HFFc6 (cell line): ENCODE measurements at places on chromosomes 1 and 21.

- no peak overlapping the region for H3K4me3 ChIP-seq
- peaks cover 16% of the 10 kb centered on the region for H3K36me3 ChIP-seq
- no peak for DNase-seq
- H3K27ac ChIP-seq = no peak overlapping the region
- H3K4me1 ChIP-seq = peaks cover 7% of the 10 kb centered on the region; the same call in 1 of the 2 replicates
Observed at GRCh38 chr21:39282911-39283310, 30.5 kb downstream of the BRWD1 start.

DNA sequence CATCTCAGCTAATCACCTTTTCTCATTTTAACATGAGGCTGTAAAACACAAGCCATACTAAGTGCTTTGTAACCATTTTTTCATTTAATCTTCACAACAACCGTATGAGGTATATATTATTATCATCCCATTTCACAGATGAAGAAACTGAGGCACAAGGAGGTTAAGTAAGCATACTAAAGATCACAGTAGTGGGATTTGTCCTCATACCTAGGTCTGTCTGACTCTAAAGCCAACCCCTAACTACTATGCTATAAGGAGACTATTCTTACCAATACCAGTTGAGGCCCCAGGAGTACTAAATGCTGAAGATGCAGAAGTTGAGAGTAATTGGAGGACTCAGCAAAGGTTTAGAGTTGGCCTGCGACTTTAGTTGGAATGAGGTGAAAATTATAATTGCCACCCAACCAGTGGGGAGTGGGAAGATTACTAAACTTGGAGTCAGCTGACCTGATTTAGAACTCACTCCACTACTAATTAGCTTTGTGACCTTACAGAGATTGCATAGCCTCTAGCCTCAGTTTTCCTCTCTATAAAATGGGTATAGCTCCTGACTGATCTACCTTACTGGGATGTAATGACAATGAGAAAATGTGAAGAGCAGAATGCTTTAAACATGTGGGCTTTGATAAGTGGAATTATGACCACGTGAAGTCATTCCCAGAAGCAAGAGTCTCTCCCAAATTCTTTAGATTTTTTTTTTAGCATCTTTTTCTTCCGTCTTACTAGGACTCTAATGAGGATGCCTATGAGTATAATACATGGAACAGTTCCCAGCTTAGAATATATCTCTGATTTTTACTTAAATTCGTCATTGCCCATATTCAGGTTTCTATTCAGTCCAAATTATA lies 85.8 kb upstream of the IPO9 start:
- DNase-seq = no peak
- peaks cover 95% of the 10 kb centered on the region for H3K4me1 ChIP-seq
- H3K4me3 ChIP-seq = no peak overlapping the region
- H3K27me3 ChIP-seq = peaks cover 5% of the 10 kb centered on the region
- H3K27ac ChIP-seq = peak overlapping the region; percentile 44; the same call in 1 of the 2 replicates

GRCh38 chr21:25307489-25307888 lies 299.8 kb downstream of the MRPL39 start:
- peaks cover 63% of the 10 kb centered on the region for H3K4me1 ChIP-seq
- DNase-seq = peak; percentile 68
- H3K4me3 ChIP-seq = peak overlapping the region; percentile 34; the same call in 1 of the 2 replicates
- H3K27me3 ChIP-seq = peaks cover 3% of the 10 kb centered on the region; the same call in 1 of the 2 replicates
- H3K27ac ChIP-seq = peak overlapping the region; percentile 46; the same call in 1 of the 2 replicates

- H3K4me1 ChIP-seq = no peaks in the 10 kb centered on the region
- H3K4me3 ChIP-seq = no peak overlapping the region
- peaks cover 4% of the 10 kb centered on the region; the same call in 1 of the 2 replicates for H3K27me3 ChIP-seq
- no peaks in the 10 kb centered on the region for H3K36me3 ChIP-seq
Observed at GRCh38 chr1:244709476-244710368, 56.8 kb downstream of the DESI2 start.

- H3K27ac ChIP-seq = no peak overlapping the region
- H3K4me3 ChIP-seq = no peak overlapping the region
Observed at GRCh38 chr1:90919900-90920299, 101.9 kb downstream of the ZNF644 start.

GRCh38 chr1:219534991-219535390 lies 77.9 kb downstream of the ZC3H11B start:
- no peaks in the 10 kb centered on the region for H3K36me3 ChIP-seq
- H3K27ac ChIP-seq = no peak overlapping the region
- H3K4me1 ChIP-seq = no peaks in the 10 kb centered on the region
- no peak overlapping the region for H3K4me3 ChIP-seq

GRCh38 chr1:243482141-243483022 lies 226.5 kb downstream of the SDCCAG8 start:
- no peaks in the 10 kb centered on the region; the same call in 1 of the 2 replicates for H3K36me3 ChIP-seq
- H3K27ac ChIP-seq = peak overlapping the region; percentile 72
- H3K4me3 ChIP-seq = peak overlapping the region; percentile 54; the same call in 1 of the 2 replicates
- H3K4me1 ChIP-seq = peaks cover 24% of the 10 kb centered on the region

- H3K36me3 ChIP-seq = no peaks in the 10 kb centered on the region
- no peak overlapping the region for H3K4me3 ChIP-seq
- no peak for DNase-seq
- H3K4me1 ChIP-seq = no peaks in the 10 kb centered on the region
- H3K27ac ChIP-seq = no peak overlapping the region
Observed at GRCh38 chr1:154847891-154848290, 22.2 kb downstream of the KCNN3 start.

DNA sequence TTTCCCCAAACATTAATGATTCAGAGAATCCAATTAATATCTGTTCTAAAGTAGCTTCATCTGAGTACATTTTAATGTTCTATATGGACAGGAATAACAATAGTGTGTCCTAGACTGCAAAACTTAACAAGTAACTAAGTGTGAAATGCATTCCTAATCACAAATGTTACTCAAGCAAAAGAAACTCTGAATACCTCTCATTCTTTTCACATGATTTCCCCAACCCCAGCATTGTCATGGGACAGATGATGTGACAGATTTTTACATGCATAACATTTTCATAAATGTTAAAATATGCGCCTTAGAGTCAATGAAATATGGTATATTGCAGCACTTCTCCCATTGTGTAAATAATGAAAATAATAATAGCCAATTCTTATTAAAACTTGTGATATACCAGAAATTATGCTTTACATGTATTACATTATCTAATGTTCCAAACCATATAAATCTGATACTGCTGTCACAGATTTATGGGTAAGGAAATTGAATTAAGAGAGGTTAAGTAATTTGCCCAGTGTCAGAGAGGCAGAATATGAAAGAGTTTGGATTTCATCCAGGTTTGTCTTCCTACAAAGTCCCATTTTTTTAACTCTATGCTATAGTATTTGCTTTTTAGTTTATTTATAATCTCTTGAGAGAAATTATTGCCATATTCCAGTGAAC lies 269.4 kb downstream of the LRRC7 start:
- H3K27me3 ChIP-seq = no peaks in the 10 kb centered on the region
- no peaks in the 10 kb centered on the region for H3K36me3 ChIP-seq

DNA sequence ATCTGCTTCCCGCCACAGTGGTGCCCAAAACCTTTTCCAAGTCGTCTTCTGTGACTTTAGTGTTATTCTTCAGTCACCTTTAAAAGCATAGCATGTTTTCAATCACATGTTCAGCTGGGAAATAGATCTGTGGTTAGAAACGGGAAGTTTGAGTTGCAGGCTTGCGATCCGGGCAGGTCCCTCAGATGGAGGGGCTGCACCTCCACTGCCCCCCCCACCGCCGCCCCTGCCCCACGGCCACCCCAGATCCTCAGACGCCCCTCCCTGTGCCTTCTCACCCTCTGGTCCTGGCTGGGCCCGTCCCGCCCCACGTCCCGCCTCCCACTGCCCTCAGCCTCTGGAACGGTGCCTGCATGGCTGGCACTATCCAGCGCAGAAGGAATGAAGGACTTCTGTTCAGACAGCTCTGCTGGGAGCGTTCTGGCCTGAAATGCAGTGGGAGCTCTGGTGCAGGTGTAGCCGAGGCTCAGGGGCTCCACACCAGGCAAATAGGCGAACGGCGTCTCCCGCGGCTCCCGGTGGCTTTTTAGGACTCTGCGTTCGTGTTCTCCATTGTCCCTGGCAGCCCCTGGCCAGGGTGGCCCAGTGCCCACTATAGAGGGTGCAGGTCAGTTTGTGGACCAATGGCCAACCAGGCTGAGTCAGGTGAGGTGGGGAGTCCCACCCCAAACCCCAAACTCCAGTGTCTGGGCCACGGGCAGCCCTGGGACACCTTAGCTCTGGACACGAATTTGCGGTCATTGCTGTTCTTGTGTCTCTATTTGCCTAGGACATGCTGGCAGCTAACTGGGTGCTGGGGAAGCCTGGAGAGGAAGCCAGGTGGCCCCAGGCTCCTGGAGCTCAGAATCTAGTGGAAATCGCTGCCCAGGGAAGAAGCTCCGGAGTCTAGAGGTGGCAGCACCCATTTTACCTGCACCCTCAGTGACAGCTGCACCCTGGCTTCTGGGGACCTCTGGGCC lies 67.1 kb downstream of the FAAP20 start:
- no peaks in the 10 kb centered on the region for H3K36me3 ChIP-seq
- no peak for DNase-seq
- H3K27ac ChIP-seq = no peak overlapping the region
- H3K4me1 ChIP-seq = peaks cover 13% of the 10 kb centered on the region
- H3K27me3 ChIP-seq = no peaks in the 10 kb centered on the region; the same call in 1 of the 2 replicates
- no peak overlapping the region for H3K4me3 ChIP-seq

GRCh38 chr21:37415939-37416338 lies 49.4 kb downstream of the DYRK1A start:
- no peak for DNase-seq
- H3K4me3 ChIP-seq = no peak overlapping the region
- no peaks in the 10 kb centered on the region for H3K27me3 ChIP-seq
- H3K36me3 ChIP-seq = peaks cover 4% of the 10 kb centered on the region; the same call in 1 of the 2 replicates
- no peak overlapping the region for H3K27ac ChIP-seq

DNA sequence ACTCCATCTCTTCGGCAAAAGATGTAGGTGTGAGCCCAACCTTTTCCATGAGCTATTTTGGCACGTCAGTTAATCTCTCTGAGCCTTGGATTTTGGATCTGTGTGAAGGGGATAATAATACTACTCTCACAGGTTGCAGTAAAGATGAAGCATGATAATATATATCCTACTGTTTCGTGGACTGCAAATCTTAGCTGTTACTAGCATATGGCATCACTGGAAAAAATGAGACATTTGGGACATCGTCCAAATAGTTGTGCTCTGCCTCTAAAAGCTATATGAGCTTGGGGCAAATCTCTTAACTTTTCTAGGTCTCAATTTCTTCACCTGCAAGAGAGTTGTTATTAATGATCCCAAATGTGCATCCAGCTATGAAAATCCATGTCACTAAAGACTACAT lies 147.4 kb upstream of the ZRANB2 start:
- DNase-seq = no peak
- no peaks in the 10 kb centered on the region for H3K4me1 ChIP-seq
- no peaks in the 10 kb centered on the region for H3K27me3 ChIP-seq
- no peak overlapping the region for H3K27ac ChIP-seq

DNA sequence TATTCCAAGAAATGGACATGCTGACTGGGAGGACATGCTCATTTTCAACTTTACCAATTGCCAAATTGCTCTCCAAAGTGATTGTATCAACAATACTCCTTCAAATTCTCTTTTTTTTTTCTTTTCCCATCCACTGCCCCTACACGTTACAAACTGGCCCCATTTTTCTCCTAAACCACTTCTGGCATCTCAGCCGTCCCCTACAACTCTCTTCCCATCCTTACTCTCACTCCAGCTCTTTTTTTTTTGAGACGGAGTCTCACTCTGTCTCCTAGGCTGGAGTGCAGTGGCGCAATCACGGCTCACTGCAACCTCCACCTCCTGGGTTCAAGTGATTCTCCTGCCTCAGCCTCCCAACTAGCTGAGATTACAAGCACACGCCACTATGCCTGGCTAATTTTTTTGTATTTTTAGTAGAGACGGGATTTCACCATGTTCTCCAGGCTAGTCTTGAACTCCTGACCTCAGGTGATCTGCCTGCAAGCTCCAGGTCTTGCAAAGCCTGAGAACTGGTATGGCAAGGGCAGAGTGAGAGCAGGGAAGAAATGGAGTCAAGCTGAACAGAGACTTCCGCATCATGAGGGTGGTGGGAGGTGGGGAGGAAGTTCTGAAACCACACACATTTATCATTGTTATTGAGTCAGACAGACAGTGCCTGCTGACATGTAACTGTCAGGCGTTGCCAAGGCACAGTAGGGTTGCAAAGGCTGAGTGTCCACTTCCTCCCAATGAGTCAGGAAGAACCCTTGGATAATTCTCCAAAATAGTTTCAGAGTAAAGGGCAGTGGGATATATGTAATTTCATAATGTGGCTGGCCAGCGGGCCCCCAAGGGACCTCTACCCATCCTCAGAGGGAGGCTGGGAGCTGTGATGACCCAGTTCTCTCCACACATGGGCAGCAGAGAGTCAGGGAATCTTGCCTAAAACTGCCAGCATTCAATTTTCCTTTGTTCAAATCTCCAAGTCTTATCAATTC lies 17.4 kb downstream of the CELA3A start:
- peak; percentile 77 for DNase-seq
- H3K4me3 ChIP-seq = peak overlapping the region; percentile 17
- H3K27ac ChIP-seq = peak overlapping the region; percentile 85
- H3K27me3 ChIP-seq = no peaks in the 10 kb centered on the region; the same call in 1 of the 2 replicates
- no peaks in the 10 kb centered on the region for H3K36me3 ChIP-seq

- DNase-seq = no peak
- H3K4me1 ChIP-seq = peaks cover 30% of the 10 kb centered on the region
- no peaks in the 10 kb centered on the region for H3K36me3 ChIP-seq
- H3K27ac ChIP-seq = peak overlapping the region; percentile 31; the same call in 1 of the 2 replicates
Observed at GRCh38 chr1:84245563-84245962, 55.9 kb upstream of the SAMD13 start.

DNA sequence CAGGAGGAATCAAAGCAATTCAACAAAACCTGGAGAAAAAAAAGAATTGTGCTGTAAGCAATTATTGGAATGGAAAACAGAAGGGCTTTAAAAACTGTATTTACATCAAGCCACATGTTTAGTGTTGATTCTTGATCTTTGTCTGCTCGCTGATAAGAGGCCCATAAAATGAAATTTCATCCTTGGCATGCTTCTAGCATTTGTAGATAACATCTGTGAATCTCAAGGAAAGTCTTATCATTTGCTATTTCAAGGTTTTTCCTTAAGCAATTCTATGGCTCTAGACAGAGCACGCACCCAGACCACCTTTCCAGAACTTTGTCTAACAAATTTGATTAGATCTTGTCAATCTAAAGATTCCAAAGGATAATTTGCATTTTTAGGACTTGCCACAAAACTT lies 181.0 kb upstream of the FGGY start:
- DNase-seq = no peak
- H3K4me3 ChIP-seq = no peak overlapping the region
- H3K27ac ChIP-seq = no peak overlapping the region

- DNase-seq = no peak
- peaks cover 11% of the 10 kb centered on the region; the same call in 1 of the 2 replicates for H3K4me1 ChIP-seq
- peaks cover 3% of the 10 kb centered on the region for H3K27me3 ChIP-seq
- H3K4me3 ChIP-seq = no peak overlapping the region
- no peak overlapping the region for H3K27ac ChIP-seq
- no peaks in the 10 kb centered on the region for H3K36me3 ChIP-seq
Observed at GRCh38 chr1:230328342-230329015, 97.7 kb downstream of the PGBD5 start.

GRCh38 chr1:221775206-221775605 lies 33.3 kb upstream of the DUSP10 start:
- no peak overlapping the region for H3K27ac ChIP-seq
- no peaks in the 10 kb centered on the region for H3K36me3 ChIP-seq
- H3K4me1 ChIP-seq = peaks cover 15% of the 10 kb centered on the region
- no peak overlapping the region for H3K4me3 ChIP-seq
- no peak for DNase-seq

GRCh38 chr1:17293681-17294425 lies 14.1 kb upstream of the PADI4 start:
- H3K27ac ChIP-seq = no peak overlapping the region
- H3K27me3 ChIP-seq = peaks cover 41% of the 10 kb centered on the region
- no peak overlapping the region for H3K4me3 ChIP-seq
- H3K36me3 ChIP-seq = no peaks in the 10 kb centered on the region
- peaks cover 8% of the 10 kb centered on the region for H3K4me1 ChIP-seq

GRCh38 chr1:211829343-211830054 lies 1.1 kb downstream of the LPGAT1 start:
- DNase-seq = no peak
- H3K4me3 ChIP-seq = peak overlapping the region; percentile 95
- no peaks in the 10 kb centered on the region for H3K27me3 ChIP-seq
- H3K36me3 ChIP-seq = peaks cover 7% of the 10 kb centered on the region; the same call in 1 of the 2 replicates
